Caudate nucleus (tissue), 63 donors: ENCODE measurements at places on chromosomes 3 and 15.
A peak's percentile ranks its signal among the peaks of the same experiment; 100 is the strongest.

DNA sequence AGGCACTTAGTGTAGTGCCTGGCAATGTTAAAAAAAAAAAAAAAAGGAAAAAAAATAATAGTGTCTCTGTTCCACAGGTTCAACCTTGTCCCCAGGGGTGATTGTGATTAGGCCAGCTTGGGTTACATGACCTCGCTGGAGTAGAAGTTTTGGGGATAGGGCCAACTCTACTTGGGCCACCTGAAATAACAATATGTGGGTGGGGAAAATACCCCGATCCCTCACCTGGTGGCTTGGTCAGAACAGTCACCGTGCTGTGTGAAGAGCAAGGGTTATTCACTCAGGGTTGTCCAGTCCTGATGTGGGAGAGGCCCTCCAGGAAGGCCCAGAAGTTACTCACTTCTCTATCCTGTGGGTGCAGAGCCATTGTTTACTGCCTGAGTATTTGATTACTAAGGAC lies 19.5 kb downstream of the XYLB start:
- no peak for DNase-seq

DNA sequence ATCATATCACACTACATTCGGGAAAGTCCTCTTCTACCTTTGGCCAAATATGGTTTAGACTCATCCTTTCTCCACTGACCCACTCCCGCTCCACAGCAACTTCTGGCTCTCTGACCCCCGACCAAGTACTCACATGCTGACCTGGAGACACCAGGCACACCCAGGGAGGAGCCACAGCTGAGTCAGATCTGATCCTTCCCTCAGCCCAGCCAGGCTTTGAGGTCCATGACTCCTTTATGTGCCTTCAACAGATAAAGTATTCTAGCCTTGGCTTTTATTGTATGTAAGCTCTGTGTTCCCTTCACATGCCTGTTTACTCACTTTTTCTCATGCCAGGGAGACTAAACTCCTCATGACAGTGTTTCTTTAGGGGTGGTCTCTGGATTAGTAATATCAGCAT lies 166.9 kb upstream of the UMPS start:
- DNase-seq: no peak

DNA sequence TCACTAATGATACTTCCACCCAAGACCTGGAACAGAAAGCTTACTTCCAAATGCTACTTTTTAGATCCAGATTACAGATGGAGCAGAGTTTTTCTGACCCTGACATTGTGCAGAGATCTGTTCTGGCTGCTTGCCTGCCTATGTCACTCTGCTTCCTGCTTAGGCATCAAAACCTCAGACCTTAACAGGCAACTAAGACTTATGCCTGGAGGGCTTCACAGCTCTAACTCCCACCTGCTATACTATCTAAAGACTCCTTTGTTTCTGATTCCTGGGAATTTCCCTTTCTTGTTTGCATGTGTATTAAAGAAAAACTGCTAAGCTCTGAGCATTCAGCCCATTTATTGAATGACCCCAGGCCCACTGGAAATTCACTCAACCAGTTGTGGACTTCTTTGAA lies 157.4 kb upstream of the NPHP3 start:
- no peak for DNase-seq

GRCh38 chr3:127438371-127438770 lies 150.5 kb upstream of the PRR20G start:
- no peak for DNase-seq

- DNase-seq: no peak
Measured at GRCh38 chr3:40055361-40055760, 246.0 kb downstream of the MYRIP start.

GRCh38 chr3:106446271-106446670 lies 577.5 kb upstream of the CBLB start:
- DNase-seq: no peak

- DNase-seq: no peak
Measured at GRCh38 chr3:173913974-173914421, 516.5 kb downstream of the NLGN1 start.

- DNase-seq: peak; percentile 74
Measured at GRCh38 chr3:24493746-24494617, 668 bp downstream of the THRB start.

- no peak for DNase-seq
Measured at GRCh38 chr3:76976996-76977395, 62.9 kb upstream of the ROBO2 start.

DNA sequence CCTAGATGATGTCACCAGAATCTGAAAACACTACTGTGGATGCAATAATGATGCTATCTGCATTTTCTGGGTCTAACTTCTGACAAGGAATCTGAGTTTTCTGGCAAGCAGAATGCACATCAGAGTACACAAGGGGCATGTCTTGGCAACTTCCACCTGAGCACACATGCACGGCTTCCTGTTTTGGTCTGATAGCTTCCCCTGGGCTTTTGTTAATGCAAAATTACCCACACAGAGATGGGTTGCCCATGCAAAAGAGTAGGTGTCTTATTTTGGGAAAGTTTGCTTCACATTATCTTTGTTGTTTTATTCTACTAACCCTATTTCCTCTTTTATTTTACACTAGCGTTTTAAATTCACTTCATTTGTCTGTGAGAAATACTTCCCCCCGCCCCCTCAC lies 74.2 kb upstream of the SATB1 start:
- no peak for DNase-seq

DNA sequence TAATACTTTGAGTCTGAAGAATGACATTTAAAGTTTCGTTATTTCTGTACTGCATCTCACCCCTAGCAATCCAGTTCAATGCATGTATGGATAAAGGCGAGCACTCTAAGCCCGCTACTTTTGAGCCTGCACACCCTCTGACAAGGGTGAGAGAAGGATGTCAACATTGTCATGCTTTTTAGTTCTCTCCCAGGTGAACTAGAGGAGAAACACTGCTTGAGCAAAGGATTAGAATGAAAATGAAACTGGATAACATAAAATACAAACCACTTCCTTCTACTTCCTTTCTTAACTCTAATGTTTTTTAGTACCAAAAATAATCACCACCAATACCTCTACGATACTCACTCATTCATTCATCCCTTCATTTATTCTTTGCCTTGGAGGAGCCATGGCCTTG lies 588.7 kb upstream of the NR2F2 start:
- no peak for DNase-seq

GRCh38 chr15:56698270-56698669 lies 35.0 kb downstream of the ZNF280D start:
- DNase-seq: no peak

- peak; percentile 5 for DNase-seq
Measured at GRCh38 chr15:65414841-65415621, 7.7 kb downstream of the IGDCC4 start.

DNA sequence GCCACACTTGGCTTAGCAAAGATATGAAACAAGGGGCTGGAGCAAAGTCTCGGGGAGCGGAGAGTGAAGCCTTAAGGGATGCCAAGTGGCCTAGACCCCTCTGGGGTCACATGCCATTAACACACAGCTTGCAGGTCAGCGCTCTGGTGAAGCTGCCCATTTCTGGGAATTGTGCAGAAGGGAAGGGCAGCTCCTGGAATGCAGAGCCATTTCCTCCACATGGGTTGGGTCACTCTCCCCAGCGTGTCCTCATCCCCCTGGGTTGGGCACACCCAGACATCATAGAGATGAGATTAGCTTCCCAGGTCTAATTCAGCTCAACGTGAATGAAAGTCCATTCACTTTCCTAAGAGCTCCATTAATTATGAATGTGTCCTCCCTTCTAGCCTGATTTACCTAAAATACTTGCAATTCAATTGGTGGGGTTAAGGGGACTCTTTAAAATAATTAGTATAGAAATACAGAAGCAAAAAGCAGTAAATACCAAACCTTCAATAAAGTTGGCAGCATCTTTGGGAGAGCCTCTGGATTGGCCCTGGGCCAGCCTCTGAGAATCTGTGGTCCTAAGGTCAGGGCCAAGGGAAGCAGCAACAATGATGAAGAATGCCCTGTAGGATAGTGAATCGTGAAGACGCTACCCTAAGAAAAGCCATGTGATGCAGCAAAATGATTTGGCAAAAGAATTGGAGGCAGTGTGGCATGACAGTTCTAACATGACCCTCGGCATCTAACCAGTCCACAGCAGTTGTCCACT lies 17.8 kb downstream of the MRAS start:
- no peak for DNase-seq

GRCh38 chr3:37540786-37541185 lies 320.9 kb upstream of the CTDSPL start:
- DNase-seq: no peak

GRCh38 chr3:190108804-190109203 lies 11.9 kb downstream of the P3H2 start:
- no peak for DNase-seq

DNA sequence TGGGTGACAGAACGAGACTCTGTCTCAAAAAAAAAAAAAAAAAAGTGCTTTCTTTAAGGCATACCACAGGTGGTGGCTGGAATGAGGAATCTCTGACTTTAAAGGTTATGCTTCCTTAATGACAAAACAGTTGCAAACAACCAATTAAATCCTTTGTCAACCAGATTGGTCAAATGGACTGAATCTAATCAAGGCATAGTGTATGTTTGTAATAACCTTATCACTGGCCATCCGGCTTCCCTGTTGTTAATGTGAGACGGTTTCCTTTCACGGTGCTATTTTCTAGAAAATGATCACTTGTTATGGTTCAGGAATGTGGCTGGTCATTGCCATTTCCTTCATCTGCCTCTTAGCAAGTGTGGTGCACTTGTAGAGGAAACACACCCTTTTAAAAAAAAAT lies 75.9 kb downstream of the FLNB start:
- no peak for DNase-seq

DNA sequence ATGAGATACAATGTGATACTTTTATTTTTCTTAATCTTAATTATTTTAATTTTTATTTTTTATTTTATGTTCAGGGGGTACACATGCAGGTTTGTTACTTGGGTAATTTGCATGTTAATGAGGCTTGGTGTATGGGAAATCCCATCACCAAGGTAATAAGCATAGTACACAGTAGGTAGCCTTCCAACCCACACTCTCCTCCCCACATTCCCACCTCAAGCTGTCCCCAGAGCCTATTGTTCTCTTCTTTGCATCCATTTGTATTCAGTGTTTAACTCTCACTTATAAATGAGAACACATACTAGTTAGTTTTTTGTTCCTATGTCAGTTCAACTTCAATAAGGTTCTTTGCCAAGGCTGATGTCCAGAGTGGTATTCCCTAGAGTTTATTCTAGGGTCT lies 1375.4 kb downstream of the NSUN3 start:
- no peak for DNase-seq

GRCh38 chr3:24062916-24063315 lies 117.8 kb downstream of the NR1D2 start:
- no peak for DNase-seq

DNA sequence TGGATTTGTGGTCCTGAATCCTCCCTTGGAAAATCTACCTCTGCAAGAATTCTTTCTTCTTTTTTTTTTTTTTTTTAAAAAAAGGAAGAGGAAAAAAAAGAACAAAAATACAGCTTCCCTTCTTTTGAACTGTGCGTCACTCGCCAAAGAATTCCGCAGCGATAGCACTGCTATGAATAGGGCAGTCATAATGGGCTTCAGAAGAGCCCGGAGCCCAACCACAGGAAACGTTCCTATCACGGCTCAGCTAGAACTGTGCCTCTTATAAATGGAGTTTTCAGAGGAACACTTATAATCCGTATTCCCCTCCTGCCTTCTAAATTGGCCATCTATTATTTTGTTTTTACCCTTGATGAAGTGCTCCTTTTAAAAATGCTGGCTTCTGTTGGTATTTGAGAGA lies 227.7 kb downstream of the ADAMTS17 start:
- DNase-seq: peak; percentile 62

DNA sequence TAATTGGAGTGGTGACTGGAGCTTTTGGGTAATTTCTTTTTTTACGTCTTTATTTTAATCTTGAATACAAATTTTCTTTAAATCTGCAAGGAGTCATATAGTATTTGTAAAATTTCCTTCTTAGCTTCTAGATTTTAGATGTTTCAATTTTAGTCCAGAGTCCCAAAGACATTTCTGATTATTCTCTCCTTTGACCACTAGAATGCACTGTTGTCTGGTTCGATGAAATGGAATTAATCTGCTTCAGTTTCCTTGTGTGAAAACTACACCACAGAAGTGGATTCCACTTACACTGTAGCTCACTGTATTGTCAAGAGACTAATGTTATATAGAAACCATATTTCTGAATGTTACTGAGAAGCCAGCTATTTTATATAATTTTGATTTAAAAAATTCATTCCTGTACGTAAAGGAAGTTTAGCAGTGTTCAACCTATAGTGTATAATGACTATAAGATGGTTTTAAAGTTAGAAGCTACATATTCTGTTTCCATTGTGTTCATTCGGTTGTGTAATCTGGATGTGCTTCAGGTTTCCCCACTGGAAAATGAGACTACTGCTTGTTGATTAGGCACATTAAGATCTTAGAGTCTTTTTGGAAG lies 6.1 kb downstream of the GRAMD1C start:
- DNase-seq: no peak
